Activated naive CD8-positive, alpha-beta T cell treated with anti-CD3 and anti-CD28 coated beads, Interleukin-2, amount 50 U/mL, for 24 hours (primary cell): ENCODE measurements at places on chromosomes 12 and 14.
A peak's percentile ranks its signal among the peaks of the same experiment; 100 is the strongest.

GRCh38 chr14:105421723-105422615 lies 2.3 kb downstream of the MTA1 start:
- no peak for DNase-seq

GRCh38 chr12:5623411-5623810 lies 191.5 kb downstream of the NTF3 start:
- DNase-seq = no peak

GRCh38 chr12:132207083-132207775 lies 63.0 kb downstream of the NOC4L start:
- DNase-seq = no peak

DNA sequence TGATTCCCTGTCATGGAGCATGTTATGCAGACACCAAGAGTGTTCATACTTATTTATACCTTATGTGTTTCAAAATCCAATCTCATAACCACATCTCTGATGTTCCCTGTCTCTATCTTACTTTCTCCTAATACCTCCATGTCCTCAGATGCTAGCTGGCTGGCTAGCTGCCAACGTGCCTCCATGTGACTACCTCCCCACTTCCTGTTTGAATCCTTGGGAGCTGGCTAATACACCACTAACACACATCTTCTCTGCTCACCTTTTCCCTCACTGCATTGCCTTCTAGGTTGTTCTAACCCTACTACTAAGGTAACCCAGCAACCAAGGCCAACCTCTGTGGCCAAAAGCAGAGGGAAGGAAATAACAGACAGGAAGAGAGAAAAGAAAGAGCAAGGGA lies 27.3 kb downstream of the TTC5 start:
- DNase-seq = peak; percentile 6

DNA sequence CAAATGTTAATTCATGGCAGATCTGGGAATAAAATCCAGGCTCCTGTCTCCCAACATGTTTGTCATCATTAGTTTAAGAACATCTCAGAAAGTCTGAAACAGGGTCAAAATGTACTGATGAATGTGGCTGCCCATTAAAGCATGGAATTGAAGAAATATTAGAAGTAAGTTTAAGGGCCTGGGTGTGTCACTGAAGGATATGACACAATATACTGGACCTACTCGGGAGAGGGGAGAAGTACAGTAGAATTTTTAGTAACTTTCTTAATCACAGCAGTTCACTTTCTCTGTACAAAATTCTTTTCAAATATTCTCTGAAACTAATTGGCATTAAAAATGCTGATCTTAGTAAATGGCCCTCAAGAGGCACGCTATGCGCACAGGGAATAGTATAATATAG lies 185.5 kb downstream of the ETV6 start:
- DNase-seq = no peak

GRCh38 chr12:110339184-110339952 lies 58.3 kb downstream of the ATP2A2 start:
- DNase-seq = no peak

DNA sequence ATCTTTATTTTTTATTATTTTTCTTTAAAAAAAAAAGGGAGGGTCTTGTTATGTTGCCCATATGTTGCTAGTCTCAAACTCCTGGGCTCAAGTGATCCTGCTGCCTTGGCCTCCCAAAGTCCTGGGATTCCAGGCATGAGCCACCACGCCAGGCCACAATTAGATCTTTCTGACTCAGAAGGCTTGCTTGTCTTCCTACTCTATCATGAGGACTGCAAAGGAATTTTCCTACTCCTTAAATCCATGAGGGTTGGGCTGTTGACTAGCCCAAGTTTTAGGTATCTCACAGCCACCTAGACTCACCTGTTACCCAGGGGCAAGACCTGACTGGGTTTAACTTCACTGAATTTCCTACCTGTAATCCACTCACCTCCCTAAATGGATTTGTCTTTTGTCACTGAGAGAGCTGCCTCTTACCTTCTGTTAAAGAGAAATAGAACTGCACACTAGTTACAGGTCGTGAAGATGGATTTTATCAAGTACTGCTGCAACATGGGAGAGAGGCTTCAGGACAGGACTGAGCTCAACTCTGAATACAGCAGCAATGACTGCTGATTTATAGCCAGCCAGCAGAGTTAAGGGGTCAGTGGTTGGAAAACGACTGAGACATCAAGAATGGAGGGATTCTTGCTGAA lies 72.3 kb downstream of the B4GALNT3 start:
- no peak for DNase-seq

DNA sequence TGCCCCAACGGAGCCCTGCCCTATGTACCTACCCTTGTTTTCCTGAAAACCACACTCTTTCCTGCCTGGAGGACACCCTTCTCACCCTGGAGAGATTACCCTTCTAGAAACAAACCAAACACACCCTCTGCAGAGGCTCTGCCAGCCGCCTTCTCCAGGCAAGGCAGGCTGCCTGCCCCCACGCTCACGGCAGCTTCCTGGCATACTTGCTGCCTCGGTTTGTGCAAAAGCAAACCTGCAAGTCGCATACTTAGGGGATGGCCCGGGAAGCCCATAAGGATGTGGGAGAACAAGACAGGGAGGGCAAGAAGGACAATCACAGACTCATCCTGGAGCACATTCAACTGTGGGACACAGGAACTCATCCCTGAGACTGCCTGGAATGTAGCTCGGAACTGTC lies 154.0 kb upstream of the DIO3 start:
- no peak for DNase-seq

GRCh38 chr14:43341921-43342320 lies 1165.2 kb downstream of the FSCB start:
- no peak for DNase-seq

GRCh38 chr12:16350682-16351081 lies 3.2 kb downstream of the MGST1 start:
- DNase-seq = no peak

DNA sequence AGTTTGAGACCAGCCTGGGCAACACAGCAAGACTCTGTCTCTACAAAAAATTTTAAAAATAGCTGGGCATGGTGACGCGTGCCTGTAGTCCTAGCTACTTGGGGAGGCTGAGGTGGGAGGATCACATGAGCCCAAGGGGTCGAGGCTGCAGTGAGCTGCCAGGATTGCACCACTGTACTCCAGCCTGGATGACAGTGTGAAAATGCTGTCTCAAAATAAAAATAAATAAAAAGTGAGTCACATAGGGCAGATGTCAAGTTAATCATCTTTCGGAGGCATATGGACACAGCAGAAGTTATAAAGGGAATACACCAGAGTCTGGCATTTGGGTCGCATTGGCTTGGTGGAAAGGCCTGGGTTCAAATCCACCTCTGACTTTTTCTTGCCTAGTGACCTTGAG lies 92.7 kb downstream of the PHETA1 start:
- no peak for DNase-seq

DNA sequence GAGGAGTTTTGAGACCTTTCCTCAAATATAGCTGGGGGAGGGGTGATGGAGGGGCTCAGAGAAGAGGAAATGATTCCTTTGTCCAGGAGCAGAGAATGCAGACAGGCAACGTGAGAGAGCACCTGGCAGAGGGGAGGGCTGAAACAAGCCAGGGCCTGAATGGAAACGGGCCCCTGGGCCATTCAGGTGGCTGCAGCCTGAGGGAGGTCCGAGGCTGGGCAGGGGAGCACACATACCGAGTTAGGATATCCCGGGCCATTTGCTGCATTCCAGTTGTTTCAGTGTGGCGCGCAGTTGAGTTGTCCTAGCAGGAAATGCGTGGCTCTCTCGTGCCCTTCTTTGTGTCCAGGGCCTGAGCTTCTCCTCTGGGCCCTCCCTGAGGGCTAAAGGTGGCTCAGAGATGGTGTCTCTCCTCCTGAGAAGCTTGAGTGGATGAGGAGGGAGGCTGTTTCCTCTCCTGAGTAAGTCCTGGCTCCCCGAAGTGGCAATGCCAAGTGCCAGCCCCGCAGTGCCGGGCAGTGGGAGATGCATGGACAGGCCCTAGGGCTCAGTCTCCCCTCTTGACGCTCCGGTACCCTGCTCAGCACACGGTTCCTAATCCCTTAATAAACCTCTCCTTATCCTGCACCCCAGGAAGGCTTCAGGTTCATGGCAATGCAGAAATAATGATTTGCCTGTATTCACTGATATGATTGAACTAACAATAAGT lies 85.5 kb upstream of the VRK1 start:
- no peak for DNase-seq

DNA sequence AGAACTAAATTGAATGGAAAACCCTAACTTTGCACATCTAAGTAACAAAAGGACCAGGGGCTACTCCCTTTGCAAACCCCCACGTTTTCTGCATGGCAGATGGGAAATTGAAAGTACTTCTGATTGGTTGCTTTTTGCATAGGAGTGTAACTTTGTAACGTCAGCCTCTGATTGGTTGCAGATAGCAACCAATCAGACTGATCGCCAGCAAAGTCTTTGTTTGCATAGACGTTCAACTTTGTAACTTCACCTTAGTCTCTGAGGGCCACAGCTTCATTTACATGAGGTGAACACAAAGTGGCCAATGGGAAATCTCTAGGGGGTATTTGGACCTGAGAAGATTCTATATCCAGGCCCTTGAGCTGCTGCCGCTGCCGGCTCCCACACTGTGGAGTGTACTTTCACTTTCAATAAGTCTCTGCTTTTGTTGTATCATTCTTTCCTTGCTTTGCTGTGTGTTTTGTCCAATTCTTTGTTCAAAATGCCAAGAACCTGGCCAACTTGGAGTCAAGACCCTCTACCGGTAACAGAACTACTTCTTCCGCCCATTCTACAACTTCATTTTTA lies 102.5 kb upstream of the PRICKLE1 start:
- DNase-seq = no peak

GRCh38 chr14:88209273-88209672 lies 113.8 kb downstream of the KCNK10 start:
- DNase-seq = no peak

- DNase-seq = no peak
Observed at GRCh38 chr12:93003531-93004239, 74.6 kb upstream of the EEA1 start.

- DNase-seq = no peak
Observed at GRCh38 chr14:80615831-80616230, 325.7 kb downstream of the CEP128 start.

DNA sequence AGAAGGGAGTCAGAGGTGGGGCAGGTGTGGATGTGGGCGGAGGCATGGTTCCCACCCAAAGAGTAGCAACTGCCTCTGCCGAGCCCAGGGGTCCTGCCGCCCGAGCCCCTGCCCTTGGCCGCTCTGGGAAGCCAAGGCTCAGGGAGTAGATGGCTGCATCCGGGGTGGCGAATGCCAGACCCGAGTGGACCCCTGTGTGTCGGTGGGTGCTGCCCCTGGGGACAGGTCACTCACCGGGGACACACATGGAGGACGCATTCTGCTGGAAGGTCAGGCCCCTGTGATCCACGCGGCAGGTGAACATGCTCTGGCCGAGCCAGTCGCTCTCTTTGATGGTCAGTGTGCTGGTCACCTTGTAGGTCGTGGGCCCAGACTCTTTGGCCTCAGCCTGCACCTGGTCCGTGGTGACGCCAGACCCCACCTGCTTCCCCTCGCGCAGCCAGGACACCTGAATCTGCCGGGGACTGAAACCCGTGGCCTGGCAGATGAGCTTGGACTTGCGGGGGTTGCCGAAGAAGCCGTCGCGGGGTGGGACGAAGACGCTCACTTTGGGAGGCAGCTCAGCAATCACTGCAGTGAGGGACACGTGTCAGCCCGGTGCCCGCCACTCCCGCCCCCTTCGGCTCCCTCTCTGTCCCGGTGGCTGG lies 329.0 kb downstream of the TMEM121 start:
- no peak for DNase-seq

DNA sequence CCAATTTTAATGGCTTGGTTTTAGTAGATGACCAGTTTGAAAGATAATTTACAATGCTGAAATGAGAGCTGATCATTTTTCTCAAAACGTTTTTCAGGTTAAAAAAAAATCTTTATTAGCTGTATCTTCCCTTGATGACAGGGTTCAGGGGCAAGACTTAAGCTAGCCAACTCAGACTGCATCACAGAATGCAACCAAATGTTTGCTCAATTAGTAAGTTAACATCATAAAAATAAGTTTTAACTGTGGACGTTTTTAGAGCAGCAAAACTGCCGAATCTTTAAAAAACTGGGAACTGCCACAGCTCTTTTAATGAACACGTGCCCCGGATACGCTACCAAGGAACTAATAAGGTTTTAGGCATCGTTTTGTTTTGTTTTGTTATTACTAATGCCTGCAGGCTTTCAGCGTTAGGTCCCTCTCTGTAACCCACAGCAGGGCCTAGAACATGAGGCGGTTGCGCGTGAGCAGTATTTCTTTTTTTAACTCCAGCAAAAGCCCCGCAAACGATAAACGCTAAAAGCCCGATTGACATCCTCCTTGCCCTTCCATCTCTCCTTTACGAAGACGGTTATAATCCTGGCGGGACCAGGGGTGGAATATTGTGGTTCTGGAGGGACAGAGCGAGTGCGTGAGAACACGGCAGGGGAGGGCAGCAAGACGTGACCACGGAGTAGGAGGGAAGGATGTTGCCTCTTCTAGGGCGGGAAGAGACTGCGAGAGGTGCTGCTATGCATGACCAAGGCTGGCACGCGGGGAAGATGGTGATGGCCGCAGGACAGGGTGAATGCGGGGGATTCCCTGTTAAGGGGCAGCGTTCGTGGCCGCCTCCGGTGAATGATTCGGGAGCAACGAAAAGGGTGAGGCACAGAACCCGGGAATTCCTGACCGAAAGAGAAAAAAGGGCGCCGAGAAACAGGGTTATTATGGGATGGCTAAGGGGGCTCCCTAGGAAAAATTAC lies 652 bp downstream of the SUPT16H start:
- DNase-seq = peak; percentile 56

DNA sequence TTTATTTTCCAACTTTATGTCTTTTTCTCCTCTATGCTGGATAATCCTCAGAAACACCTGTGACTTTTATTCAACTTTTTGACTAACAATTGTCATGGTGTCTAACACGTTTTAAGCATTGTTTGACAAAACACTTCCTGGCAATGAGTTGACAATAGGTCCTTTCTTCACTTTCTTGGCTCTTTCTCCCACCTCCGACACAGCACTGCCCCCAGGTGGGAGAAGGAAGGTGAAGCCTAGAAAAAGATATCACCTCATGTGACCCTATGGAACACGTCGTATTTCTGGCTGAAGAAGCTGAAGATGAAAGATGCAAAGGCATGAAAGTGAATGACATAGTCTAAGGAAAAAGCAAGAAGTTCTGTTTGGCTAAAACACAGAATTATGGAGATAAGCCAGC lies 430.0 kb downstream of the ETNK1 start:
- no peak for DNase-seq

- no peak for DNase-seq
Observed at GRCh38 chr12:50545786-50546185, 41.0 kb downstream of the DIP2B start.

GRCh38 chr12:52235822-52236361 lies 2.8 kb downstream of the KRT7 start:
- DNase-seq = no peak

DNA sequence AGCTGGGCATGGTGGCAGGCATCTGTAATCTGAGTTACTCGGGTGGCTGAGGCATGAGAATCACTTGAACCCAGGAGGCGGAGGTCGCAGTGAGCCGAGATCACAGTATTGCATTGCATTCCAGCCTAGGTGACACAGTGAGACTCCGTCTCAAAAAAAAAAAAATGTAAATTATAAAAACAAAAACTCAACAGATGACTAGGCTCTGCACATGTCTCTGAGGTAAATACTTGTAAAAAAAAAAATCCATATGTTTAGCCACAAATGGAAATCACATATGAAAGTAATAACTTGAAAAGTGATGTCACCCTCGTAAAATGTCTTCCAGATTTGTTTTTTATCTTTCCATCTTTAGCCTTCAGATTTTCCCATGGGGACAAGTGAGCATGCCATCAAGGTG lies 85.0 kb downstream of the KICS2 start:
- no peak for DNase-seq
